ENCODE measurements at places on chromosomes 11 and 22. TPM values are rescaled to one million over a fixed set of nuclear protein-coding genes. Genes with fewer than 3 reads are reported as not detected.

IFITM2 gene
- 12.5 TPM for total RNA-seq

PTPRCAP gene
- total RNA-seq = 0.94 TPM

GRCh38 chr11:119307219-119307618, 9.7 kb downstream of the MCAM start:
- peak; percentile 26 for DNase-seq

DNA sequence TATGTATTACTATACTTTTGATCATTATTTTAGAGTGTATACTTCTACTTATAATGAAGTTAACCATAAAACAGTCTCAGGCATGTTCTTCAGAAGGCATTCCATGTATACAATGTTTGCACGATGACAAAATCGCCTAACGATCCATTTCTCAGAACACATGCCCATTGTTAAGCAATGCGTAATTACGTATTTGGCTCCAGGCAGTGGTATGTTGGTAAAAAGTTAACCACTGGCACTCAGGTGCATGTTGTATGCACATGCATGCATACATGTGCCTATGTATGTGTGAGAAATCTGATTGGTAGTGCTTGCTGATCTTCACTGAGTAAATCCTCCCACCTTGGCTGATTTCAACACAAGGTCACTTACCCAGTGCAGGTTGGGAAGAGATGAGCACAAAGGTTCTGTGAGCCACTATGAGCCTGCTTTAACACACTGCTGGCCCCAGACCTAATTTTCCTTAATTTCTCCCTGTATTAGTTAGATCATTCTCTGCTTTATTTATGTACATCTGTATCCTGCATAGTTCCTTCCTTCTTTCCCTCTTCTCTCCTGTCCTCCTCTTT, 164.6 kb downstream of the ARHGAP42 start:
- DNase-seq = no peak

GRCh38 chr22:43110444-43110926, at the start of gene BIK:
TSS of gene BIK (plus strand) at chr22:43110750. CDS start at chr22:43124023, 13,273 bp downstream.
- DNase-seq = peak; percentile 58

- DNase-seq = peak; percentile 64
Measured at GRCh38 chr11:67293090-67293489, 4.0 kb downstream of the ANKRD13D start.

DNA sequence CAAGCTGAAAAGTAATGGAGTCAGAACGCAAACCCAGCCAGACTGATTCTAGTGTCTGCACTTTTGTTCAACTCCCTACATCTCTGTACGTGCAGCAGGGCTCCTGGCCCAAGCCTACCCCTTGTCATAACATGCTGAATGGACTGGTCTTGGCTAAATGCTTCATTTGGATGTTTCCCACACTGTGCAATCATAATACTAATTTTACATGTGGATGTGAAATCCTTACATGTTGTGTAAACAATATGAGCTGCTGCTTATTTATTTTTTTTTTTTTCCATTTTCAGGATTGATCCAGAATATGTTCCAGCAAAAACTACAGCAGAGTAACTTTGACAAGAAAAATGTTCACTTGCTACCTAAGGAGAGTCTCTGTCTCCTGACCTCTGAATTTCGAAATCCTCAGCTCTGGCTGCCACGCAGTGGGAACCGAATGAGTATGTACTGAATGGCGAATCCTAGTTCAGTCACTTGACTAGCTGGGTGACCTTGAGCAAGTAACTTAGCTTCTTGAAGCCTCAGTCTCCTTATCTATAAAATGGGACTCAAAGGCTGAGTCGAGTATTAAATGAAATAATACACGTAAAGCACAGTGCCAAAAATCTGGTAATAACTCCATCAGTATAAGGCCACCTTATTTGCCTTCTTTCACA, 133.4 kb downstream of the EHF start:
- no peak for DNase-seq

GRCh38 chr11:68206211-68206610, 6.9 kb downstream of the KMT5B start:
- DNase-seq = peak; percentile 70

DNA sequence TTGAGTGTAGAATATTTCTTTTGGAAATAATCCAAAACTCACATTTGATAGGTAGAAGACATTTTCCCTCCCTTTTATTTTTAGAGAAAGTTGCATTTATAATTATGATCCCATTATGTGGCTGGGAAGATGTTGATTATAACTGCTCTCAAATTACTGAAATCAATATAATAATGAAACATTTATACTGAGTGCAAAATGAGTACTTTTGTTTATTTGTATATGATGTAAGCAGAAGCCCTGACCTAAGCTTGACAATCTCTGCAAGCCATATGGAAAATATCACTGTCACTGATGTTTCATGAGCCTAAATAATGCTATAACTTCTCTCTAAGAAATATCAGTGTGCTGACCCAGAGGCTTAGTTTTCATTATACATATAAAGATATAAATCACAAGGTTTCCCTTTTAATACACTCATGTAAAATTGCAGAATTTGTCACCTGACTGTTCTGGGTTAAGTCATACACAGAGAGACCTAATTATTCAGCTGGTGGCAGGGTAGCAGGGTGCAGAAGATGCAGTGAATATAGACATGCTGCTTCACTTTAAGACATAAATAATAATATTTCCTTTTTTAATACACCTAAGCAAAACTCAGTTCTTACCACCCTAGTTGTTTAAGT, 99.2 kb downstream of the BBOX1 start:
- DNase-seq = no peak

DNA sequence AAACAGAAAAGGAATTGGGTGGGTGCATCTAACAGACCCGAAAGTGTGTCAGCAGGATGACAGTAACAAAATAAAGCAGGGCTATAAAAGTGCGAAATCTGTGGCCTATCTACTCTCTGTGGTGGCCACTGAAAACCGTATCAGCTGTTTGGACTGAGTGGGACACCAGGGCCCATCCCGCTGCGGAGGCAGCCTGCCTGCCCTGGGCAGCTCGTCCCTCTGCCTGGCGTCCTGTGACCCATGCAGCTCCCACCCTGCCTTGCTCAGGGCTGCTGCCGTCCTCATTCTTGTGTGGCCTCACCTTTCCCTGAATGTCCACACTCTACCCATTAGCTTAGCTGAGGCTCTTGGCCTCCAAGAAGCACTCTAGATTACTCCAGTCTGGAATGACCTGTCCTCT, 30.4 kb downstream of the CARS1 start:
- DNase-seq = no peak

DNA sequence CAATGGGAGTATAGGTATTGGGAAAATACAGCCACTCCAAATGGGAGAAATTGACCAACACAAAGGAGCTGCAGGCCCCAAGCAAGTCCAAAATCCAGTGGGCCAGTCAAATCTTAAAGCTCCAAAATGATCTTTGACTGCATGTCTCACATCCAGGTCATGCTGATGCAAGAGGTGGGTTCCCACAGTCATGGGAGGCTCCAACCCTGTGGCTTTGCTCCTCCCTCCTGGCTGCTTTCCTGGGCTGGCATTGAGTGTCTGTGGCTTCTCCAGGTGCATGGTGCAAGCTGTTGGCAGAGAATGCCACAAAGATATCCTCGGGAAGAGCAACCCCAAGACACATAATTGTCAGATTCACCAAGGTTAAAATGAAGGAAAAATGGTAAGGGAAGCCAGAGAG, 80.8 kb downstream of the IGLL5 start:
- DNase-seq = no peak

Data from myocyte (in vitro differentiated cells).